ENCODE measurements at places on chromosomes 6 and 20. TPM values are rescaled to one million over a fixed set of nuclear protein-coding genes. Genes with fewer than 3 reads are reported as not detected.

Gene CRYBG1
- polyA plus RNA-seq = 5.7 TPM

Gene PPP1R16B
- 8.3 TPM for polyA plus RNA-seq

Gene UNC5CL
- polyA plus RNA-seq = 4.0 TPM

Gene IMPG1
- not detected for polyA plus RNA-seq

Gene MYCT1
- polyA plus RNA-seq = 15.1 TPM

Gene MCHR2
- not detected for polyA plus RNA-seq

Gene ETV7
- polyA plus RNA-seq = 6.6 TPM

All from lung (tissue), 17 donors.